ENCODE measurements at places on chromosomes 6 and 20.

- H3K27me3 ChIP-seq = no peaks in the 10 kb centered on the region
- no peaks in the 10 kb centered on the region for H3K36me3 ChIP-seq
- no peak overlapping the region for H3K4me3 ChIP-seq
- H3K4me1 ChIP-seq = peaks cover 35% of the 10 kb centered on the region
- DNase-seq = no peak
Measured at GRCh38 chr20:32562495-32562911, 22.6 kb downstream of the NOL4L start.

DNA sequence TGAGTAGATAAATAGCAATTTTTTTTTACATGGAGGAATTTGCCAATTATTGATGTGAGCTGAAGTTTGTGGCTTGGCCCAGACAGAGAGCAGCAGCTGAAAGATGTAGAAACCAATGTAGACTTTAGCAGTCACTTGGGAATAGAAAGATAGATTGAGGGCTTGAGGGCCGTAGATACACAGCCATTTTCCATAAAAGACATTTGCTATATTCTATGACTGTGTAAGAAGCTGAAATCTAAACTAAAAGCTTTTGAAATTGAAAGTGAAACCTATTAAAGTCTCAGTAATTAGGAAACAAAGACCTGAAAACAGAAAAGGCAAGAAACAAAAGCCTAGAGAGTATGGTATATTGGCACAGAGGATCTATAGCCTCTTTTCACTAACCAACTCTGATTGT lies 332.7 kb downstream of the CENPW start:
- no peak for DNase-seq
- H3K27ac ChIP-seq = no peak overlapping the region
- no peaks in the 10 kb centered on the region for H3K27me3 ChIP-seq

DNA sequence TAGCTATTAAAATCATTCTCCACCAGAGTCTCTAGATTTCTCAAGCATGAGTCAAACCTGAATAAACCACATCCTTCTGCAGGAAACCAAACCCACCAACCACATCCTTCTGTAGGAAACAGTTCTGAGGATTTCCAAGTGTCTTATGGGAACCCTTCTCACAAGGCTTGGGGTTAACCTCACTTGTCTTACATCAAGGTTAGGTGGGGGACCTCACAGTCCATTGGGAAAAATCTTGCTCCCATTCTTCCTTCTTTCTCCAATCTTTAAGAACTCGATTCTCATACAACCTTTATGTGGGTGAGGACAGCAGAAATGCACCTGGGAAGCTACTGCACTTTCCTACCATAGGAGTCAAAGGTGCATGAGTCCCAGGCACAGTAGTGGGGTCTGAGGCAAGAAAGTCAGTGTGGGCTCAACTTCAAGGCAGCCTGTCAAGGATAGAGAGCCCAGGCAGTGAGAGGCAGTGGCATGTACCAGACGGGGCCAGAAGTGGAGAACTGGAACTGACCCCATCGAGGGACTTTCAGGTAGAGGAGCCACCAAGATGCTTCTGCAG lies 114.5 kb downstream of the SLC22A3 start:
- peak overlapping the region; percentile 40 for H3K4me3 ChIP-seq
- H3K27me3 ChIP-seq = peaks cover 18% of the 10 kb centered on the region
- peak; percentile 58 for DNase-seq
- H3K27ac ChIP-seq = peak overlapping the region; percentile 58

- H3K4me1 ChIP-seq = peaks cover 52% of the 10 kb centered on the region
- peaks cover 25% of the 10 kb centered on the region for H3K36me3 ChIP-seq
- H3K27me3 ChIP-seq = no peaks in the 10 kb centered on the region
- DNase-seq = no peak
- H3K4me3 ChIP-seq = peak overlapping the region; percentile 96
- H3K27ac ChIP-seq = peak overlapping the region; percentile 94
Measured at GRCh38 chr20:2652724-2653555, 508 bp downstream of the NOP56 start.
